NCI-H2171 treated with DMSO at 0.1 percent for 48 hours (cell line): ENCODE measurements at places on chromosomes 3 and 15.

DNA sequence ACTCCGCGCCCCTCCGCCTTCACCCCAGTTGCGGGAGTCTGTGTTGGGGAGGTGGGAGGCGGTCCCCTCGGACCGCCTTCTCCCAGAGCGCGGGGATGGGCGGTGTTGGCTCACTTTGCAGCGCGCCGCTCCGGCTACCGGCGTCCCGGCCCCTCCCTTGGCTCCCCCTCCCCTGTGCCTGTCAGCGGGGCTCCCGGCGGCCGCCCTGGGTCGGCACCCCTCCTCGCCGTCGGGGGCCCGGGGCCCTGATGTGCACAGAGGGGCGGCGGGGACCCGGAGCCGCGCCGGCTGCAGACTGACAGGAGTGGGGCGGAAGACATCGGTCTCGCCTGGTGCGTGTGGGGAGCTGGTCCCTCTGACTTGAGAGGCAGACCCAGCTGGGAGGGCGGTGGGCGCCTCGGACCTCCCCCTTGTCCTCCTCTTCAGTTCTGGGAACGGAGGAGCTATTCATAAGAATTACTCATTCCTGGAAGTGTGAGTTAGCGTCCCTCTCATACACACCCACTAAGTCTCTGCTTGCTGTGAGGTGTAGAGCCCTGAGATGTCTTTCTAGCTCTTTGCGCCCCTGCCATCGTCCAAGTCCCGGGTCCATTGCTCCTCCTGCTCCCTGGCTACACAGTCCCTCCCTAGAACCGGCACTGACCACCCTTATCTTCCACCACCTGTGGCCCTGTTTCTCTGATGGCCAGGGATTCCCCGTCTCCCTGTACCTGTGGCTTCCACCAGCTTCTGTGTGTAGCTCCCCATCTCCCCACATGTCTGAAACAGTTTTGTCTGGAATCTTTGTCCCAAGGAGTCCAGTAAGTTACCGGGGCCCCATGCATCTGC is 42.3 kb upstream of the ROPN1 start:
- peak; percentile 28 for DNase-seq

- no peak for DNase-seq
These were observed 1.1 kb downstream of the GORASP1 start for GRCh38 chr3:39106281-39106811.

GRCh38 chr3:69200384-69201068 is 78.1 kb upstream of the LMOD3 start:
- no peak for DNase-seq

DNA sequence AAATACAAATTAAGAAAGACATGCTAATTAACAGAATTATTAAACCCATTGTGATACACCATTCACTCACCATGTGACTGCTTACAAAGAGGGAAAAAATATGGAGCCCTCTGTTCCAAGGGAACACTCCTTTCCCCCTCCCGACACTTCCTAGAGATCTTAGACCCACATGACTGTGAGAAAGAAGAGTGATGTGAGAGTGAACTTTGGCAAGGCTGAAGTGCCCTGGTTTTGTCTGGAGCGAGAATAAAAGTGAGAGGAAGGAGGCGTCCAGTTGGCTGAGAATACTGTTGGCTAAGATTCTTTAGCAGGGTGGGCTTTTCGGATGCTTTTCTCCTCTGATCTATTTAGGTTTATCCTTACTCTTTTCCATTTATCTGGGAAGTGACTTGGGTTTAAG is 14.1 kb downstream of the CHL1 start:
- no peak for DNase-seq

DNA sequence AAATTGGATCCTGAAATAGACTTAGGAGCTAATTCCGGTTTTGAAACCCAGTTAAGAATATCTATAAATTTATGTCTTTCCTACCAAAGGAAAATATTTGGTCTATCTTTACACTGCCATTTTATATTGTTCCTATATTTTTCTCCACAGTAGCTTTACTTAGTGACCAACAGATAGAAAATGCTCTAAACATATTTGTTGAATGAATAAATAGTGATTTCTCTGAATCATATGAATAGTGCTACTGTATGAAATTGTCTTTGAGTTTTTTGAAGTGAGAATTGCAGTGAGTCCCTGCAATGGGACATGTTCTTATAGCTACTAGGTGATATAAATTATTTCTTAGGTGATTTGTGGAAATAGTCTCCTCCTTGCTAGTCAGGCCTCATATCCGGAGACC is 18.5 kb upstream of the EID1 start:
- DNase-seq = no peak

GRCh38 chr3:16601537-16602005 is 3.7 kb downstream of the DAZL start:
- DNase-seq = no peak

DNA sequence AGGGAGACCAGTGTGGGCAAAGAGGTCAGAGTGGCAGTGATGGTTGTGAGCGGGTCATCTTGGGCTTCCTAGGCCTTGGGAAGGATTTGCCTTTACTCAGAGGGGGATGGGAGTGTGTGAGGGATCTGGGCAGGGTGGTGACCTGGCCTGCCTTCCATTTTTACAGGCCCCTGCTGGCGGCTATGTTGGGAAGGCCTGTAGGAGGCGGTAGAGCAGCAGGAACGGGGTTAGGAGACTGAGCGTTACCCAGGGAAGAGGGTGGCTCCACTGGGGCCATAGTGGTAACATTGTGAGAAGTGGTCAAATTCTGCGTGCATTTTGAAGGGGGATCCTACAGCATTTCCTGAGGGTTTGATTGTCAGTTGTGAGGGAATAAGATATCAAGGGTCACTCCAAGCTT is 307.3 kb upstream of the CTDSPL start:
- no peak for DNase-seq

GRCh38 chr3:63364495-63364894 is 86.4 kb downstream of the SYNPR start:
- no peak for DNase-seq

- DNase-seq = no peak
These were observed 471.5 kb upstream of the AGTR1 start for GRCh38 chr3:148226246-148226645.

- no peak for DNase-seq
These were observed 61.8 kb upstream of the TMCO5A start for GRCh38 chr15:37872661-37873060.

DNA sequence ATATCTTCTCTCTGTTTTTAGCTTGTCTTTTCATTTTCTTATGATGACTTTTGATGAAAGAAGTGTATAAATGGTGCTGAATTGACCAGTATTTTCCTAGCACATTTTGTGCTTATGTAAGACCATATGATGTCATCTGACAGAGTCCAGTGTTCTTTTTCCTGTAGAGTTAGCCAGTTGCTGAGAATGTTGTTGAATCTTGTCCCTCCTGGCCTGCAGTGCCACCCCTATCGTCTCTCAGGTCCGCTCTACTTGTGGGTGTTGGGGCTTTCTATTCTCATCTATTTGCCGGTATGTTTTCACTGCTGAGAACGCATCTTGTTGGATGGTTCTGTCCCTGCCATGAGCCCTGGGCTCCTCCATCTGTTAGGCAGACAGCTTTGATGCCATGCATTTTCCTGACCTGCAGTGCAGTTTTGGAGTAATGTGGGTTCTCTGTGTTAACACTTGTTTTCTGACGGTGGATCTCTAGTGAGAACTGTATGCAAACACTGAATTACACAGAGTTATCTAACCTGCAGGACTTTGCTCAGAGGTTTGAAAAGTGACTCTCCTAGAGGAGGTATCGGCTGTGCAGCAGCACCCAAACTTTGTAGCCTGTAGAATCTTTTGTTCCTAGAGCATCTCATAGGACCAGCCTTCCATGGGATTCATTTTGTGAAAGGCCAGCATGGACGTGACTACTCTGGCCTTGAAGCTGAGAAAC is 44.6 kb downstream of the SLC6A20 start:
- no peak for DNase-seq

- DNase-seq = no peak
These were observed 13.3 kb upstream of the PXYLP1 start for GRCh38 chr3:141218162-141218835.

DNA sequence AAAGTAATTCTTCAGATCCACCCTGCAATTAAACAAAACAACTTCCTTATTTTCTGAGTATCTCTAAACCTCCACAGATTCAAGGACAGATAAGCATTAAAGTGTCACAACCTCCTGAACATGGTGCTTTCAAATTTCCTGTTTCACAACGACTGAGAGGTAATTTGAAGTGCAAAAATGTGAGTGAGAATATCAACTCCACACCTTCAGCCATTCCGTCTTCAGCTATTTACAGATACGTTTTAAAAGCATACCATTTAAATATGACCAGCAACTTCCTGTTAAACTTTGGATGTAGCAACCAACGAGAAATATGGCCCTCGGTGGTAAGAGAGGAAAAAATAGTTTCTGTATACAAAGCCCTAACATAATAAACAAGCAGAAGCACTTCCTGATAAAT is 32.1 kb upstream of the PCSK6 start:
- DNase-seq = no peak

- no peak for DNase-seq
These were observed 405.0 kb downstream of the NTRK3 start for GRCh38 chr15:87851497-87851896.

DNA sequence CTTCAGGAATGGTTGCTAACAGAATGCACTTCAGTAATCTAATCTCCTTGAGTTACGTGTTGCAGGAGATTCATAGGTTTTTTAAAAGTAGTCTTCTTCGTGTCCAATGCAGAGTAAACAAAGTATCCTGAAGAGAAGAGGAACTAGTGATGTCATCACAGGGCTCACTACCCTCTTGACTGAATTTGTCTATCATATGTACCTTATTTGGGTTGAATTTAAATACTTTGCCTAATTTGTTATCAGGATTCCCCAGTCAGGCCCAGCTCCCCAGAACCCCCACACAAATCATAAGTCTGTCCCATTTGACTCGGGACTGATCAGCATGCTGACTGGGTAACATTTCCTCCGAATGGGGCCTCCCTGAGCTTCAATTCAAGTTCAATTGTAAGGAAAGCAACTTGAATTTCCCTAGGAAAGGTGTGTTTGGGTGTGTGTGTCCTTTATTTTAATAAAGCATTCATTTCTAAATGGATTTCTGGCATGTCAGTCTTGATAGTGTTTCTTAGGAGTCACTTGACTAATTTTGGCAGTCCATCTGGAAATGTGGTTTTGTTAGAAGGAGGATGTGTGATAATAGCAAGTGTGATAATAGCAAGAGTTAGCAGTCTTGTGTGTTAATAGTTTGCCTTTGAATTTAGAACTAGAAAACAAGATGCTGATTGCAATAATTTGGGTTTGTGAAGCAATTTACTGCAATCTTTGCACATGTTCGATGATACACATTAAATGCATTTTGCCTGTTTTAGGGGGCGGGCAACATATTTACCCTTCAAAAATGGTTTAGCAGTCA is 21.9 kb downstream of the OXNAD1 start:
- DNase-seq = no peak

GRCh38 chr3:135907422-135908165 is 57.9 kb upstream of the PPP2R3A start:
- no peak for DNase-seq

- DNase-seq = no peak
These were observed 152.0 kb upstream of the PEX5L start for GRCh38 chr3:180188512-180189309.

GRCh38 chr3:42421818-42422796 is 11.7 kb upstream of the LYZL4 start:
- no peak for DNase-seq

- no peak for DNase-seq
These were observed 2.9 kb downstream of the HACD3 start for GRCh38 chr15:65533057-65533756.

DNA sequence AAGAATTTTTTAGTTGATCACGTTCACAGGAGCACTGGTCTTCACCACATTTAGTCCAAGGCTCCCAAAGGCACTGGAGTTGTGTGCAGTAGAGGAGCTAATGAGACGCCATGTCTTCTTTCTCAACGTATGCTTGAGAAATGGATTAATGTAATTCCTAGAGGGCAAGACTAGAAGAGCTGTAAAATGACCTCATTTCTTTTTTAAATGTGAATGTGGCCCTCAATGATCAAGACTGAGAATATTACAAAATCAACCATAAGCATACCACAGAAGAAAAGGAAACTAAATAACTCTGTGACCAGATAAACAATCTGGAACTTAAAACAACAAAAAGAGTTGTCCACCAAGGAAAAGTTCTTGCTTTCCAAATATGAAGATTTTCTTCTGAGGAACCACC is 112.1 kb upstream of the THBS1 start:
- DNase-seq = no peak

DNA sequence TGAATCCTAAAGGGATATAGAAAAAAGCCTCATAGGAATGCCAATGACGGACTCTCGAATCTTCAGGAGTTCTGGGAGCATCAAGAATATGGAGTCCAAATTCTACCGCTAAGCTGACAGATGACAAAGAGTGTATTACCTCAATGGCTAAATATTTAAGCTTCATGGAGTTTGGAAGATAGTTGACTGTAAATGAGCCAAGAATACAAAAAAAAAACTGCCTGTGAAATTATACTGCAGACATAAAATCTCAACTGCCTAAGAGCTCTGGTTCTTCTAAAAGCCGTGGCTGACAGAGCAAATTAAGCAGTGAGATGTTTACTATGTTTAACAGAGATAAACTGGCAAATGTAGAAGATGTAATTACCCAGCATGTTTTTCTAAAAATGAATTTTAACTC is 140.0 kb downstream of the GADL1 start:
- DNase-seq = no peak

GRCh38 chr3:108389372-108389771 is 93.0 kb downstream of the HHLA2 start:
- DNase-seq = no peak

DNA sequence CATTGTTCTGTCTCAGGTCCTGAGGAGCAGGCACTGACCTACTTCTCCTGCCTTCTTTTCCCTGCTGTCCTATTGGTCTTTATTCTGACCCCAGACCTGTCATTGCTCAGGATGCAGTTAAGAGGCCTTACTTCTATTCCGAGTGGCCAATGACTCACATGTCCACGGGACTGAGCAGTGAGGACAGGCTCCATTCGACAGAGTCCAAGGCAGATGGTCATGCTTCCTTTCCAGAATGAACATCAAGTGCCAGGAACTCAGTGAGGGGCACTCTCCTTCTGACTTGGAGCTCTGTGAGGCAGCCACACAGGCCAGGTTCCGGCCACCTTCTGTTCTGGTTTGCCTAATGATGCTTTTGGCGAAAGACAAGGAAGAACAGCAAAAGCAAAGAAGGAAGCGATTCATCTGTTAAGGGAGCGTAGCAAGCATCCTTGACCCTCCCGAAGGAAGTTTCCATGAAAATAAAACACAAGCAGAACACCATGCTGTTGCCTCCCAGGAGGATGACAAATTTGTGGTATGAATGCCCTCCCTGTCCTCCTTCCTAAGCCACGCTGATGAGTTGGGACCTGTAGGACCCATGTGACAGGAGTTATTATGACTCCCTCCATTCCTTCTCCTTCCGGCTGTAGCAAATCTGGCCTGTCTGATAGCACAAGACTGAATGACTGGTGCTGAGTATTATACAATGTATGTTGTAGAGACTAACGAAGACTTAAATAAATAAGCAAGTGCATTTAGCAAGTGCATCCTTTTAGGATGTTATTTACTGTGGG is 14.4 kb upstream of the TPRG1 start:
- DNase-seq = no peak
